ENCODE measurements at places on chromosomes 13 and 19.
A peak's percentile ranks its signal among the peaks of the same experiment; 100 is the strongest.

- DNase-seq, result no peak
Observed at GRCh38 chr13:32262165-32262564, 53.0 kb downstream of the ZAR1L start.

DNA sequence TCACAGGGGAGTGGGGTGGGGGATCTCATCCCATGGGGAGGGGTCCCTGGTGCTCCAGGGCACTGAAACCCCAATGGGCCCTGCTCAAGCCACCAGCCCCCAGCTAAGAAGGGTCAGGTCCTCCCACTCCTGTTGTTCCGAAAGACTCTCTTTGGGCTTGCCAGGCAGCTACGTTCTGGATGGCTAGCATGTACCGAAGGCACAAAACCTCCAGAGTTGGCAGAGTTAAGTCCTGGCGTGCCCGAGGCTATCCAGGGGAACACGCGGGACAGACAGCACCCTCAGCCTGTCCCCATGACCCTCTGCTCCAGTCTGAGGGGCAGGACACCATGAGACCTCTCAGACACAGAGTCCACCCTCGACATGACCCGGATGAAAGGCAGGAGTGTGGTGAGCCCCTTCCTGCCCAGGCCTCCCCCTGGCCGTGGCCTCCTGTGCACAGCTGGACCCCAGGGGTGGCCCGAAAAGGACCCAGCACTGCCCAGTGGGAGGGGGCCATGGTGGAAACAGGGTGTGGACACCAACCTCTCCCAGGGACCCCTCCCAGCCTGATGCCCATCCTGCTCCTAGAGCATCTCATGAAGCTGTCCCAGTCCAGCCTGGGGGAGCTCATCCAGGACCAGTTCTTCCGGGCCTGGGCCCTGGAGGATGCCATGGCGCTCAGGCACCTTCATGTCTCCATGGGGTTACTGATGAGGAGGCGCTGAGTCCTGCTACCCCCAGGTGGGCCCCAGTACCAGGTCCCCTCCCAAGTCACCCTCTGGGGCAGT is 53.0 kb upstream of the TPM4 start:
- no peak for DNase-seq

DNA sequence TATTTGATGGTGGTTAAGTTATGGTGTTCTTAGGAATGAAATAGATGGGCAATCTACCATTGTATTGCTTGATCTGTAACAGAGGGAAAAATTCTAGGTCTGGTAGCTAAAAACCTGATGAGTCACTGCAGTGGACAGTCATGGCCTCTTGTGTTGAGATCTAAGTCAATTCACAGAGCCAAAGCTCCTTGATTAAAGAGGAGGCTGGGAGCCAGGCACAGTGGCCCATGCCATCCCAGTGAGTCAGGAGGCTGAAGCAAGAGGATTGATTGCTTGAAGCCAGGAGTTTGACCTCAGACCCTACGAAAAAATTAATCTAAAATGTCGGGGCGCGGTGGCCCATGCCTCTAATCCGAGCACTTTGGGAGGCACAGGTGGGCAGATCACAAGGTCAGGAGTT is 67.1 kb upstream of the KPNA3 start:
- peak; percentile 55 for DNase-seq

- no peak for DNase-seq
Observed at GRCh38 chr13:73240193-73240592, 181.4 kb downstream of the KLF5 start.

- no peak for DNase-seq
Observed at GRCh38 chr13:31686670-31687425, 52.5 kb upstream of the RXFP2 start.

- no peak for DNase-seq
Observed at GRCh38 chr13:35478271-35479037, 2.0 kb upstream of the MAB21L1 start.

DNA sequence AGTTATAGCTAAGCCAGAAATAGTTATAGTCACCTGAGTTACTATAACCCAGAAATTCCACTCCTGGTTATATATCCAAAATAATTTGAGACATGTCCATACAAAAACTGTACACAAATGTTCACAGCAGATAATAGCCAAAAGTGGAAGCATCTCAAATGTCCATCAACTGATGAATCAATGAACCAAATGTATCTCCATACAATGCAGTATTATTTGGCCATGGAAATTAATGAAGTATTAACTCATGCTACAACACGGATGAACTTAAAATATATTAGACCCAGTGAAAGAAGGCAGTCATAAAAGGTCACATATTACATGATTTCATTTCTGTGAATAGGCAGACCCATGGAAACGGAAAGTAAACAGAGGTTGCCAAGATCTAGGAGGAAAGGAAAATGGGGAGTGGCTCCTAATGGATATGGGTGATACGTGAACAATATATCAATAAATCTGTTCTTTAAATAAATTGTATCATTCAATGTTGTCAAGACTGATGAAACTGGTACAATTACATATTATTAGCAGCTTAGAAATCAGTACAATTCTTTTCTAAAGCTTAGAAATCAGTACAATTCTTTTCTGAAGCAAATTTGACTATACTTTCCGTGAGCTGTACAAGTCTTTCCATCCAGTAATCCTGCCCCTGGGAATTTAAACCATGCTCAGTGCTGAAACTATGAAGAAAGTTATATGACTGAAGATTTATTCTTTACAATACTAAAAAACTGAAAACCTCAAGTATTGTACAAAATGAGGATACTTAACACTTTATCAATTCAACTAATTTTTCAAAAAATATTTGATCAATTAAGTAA is 47.0 kb upstream of the DIAPH3 start:
- DNase-seq, result no peak

DNA sequence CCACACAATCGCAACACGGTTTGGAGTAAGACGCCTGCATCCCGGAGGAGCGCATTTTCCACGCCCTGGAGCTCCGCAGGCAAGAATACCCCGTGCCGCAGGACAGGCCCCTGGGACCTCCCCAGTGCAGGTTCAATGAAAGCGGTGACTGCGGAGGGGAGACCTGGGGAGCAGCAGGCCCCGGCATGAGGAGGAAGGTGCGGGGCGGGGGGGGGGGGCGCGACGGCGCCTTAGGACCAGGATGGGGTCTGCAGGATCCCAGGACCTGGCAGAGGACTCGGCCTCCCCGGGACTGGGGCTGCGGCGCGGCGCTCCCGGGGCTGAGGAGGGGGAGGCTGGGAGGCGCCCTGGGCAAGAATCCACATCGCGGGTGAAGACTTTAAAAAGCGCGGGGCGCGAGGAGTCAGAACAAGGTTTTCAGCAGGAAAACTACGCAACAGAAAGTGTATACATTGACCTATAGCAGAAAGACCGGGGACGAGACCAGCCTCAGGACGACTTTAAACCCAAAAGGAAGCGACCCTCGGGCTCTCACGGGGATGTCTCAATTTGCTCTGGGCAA is 432 bp downstream of the ZNF611 start:
- peak; percentile 20 for DNase-seq

GRCh38 chr13:114089751-114090400 is 42.5 kb downstream of the RASA3 start:
- no peak for DNase-seq

- peak; percentile 13 for DNase-seq
Observed at GRCh38 chr13:73369095-73369494, 310.3 kb downstream of the KLF5 start.

DNA sequence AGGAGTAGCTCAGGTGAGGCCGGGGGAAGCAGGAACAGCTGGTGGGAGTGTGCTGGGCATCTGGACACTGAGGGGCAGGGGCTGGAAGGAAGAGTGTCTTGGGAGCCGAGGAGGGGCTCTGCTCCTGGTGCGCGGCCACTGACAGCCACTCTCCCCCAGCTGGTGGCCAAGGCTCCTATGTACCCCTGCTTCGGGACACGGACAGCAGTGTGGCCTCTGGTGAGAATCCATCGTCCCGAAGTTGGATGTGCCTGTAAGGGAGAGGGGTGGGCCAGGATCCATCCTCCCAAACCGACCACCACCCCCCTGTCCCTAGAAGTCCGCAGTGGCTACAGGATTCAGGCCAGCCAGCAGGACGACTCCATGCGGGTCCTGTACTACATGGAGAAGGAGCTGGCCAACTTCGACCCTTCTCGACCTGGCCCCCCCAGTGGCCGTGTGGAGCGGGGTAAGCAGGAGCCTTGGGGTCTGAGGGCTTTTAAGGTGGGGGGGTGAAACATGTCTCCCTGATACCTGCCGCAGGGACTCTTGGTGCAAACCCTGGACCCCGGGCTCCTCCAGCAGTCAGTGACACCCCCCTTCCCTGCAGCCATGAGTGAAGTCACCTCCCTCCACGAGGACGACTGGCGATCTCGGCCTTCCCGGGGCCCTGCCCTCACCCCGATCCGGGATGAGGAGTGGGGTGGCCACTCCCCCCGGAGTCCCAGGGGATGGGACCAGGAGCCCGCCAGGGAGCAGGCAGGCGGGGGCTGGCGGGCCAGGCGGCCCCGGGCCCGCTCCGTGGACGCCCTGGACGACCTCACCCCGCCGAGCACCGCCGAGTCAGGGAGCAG is 2.0 kb upstream of the USF2 start:
- DNase-seq, result no peak

DNA sequence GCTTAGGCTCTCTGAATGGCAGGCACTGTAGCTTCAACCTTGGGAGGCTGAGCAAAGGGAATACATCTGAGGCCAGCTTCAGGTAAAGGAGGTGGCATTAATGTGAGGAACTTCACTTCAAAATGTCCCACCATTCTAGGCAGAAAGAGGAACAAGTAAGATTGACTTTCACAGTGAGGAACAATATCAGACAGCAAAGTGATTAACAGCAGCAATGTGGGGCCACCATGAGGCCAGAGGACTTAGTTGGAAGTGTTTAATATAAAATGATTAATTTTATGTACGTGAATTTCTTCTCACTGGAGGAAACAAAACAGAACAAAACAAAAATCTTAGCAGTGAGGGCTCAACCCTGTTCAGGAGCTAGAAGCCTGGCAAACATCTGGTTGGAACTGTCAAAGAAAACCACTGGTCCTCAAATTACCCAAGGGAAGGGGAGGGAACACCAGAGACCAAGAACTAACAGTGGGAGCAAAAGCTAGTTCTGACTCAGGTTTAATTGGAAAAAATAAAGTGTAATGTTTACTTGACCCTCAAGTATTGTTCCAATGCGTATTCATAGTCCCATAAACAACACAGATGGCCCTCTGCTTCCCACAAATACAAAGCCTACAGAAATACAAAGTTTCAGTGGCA is 43.9 kb upstream of the FRY start:
- DNase-seq, result no peak

- no peak for DNase-seq
Observed at GRCh38 chr13:59510386-59510785, 653.3 kb downstream of the DIAPH3 start.

- no peak for DNase-seq
Observed at GRCh38 chr19:41910992-41911888, 17.0 kb downstream of the ERFL start.

DNA sequence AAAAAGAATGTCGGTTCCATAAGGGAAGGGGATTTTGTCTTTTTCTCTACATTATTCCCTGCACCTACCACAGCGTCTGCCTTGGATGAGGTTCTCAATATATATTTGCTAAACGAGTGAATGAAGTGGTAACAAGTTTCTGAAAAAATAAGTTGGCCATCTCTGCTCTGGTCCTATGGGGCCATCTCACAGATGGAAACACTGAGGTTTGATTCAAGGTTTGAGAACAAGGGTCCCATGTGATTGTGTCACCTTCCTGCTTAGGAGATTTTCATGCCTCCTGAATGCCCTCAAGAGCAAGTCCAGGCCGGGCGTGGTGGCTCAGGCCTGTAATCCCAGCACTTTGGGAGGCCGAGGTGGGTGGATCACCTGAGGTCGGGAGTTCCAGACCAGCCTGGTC is 3.2 kb downstream of the MYPOP start:
- no peak for DNase-seq

DNA sequence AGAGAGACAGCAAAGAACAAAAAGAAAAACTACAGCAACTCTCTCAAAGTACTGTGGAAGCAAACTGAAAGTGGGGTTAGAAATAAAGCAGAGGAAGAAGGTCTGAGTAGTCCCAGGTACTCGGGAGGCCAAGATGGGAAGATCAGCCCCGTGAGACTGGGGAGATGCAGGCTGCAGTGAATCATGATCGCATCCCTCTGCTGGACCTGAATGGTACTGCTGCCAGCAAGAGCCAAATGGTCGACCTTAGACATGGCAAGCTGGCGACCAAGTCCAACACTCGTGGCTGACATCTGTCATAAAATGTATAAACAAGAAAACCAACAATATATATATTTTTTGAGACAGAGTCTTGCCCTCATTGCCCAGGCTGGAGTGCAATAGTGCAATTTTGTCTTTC is 33.7 kb upstream of the ZNF724 start:
- DNase-seq, result no peak

DNA sequence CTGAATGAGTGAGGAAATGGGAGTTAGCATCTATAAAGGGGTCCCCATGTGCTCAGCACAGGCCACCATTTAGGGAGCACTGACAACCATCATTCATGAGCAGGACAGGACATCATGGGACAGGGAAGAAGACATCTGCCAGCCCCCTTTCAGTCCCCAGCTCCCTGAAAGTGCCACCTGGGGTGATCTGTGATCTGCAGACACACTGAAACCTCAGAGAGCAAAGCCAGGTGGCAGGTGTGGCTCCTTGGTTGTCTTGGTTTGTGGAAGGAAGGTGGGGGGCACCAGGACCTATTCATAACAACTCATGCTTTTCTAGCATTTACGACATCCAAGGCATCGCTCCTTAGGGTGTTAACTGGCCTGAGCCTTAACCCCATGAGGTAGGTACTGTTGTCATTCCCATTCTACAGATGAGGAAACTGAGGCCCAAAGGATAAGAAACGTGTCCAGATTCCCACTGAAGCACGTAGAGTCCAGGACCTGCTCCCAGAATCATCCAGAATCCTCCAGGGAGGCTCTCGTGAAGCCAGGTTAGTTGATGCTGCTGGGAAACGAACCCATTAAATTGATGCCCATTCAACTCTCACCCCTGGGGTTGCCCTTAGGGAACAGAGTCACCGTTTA is 5.8 kb downstream of the KDELR1 start:
- DNase-seq, result no peak

DNA sequence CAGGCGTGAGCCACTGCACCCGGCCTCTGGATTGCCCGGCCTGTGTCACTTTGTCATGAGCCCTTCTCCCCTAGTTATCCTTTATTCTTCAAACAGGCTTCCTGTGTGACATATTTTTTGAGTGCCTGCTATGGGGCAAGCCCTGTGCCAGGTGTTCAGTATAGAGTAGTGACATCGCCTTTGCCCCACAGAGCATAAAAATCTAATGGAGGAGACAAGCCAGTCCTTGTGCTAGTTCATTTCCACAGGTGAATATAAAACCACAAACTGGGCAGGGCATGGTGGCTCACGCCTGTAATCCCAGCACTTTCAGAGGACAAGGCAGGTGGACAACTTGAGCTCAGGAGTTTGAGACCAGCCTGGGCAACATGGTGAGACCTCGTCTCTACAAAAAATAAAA is 43.2 kb downstream of the BBC3 start:
- no peak for DNase-seq

- no peak for DNase-seq
Observed at GRCh38 chr13:101116341-101116740, 300.0 kb downstream of the NALCN start.

DNA sequence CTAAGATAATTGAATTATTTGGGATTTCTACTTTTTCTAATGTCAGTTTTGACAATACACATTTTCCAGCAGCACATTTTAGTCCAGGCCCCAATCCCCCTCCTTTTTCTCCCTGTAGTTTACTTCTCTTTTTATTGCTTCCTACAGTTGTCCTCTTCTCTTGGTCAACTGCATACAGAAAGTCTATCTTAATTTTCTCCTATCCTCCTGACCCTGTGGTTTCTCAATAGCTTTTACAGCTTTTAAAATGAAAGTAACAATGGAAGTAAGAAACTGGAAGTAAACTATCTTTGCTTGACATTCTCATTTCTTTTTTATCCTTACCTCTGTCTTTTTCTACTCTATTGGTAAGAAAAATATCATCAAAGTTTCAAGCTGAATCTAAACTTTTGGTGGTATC is 106.5 kb upstream of the OXGR1 start:
- DNase-seq, result no peak

- no peak for DNase-seq
Observed at GRCh38 chr13:23547000-23547590, 23.1 kb upstream of the TNFRSF19 start.

All from RWPE1 (cell line).